AG10803 (cell line): ENCODE measurements at places on chromosomes 6 and 20.

- no peak for DNase-seq
These were observed 22.9 kb downstream of the HLA-DRA start for GRCh38 chr6:32462609-32463008.

GRCh38 chr20:60313191-60313590 lies 355.0 kb downstream of the CDH26 start:
- DNase-seq, result no peak

- DNase-seq, result no peak
These were observed 363.8 kb upstream of the PTCHD4 start for GRCh38 chr6:48474830-48475229.

- peak; percentile 71 for DNase-seq
These were observed 93.8 kb downstream of the GMPR start for GRCh38 chr6:16332175-16332542.

- no peak for DNase-seq
These were observed 262.4 kb downstream of the ERMARD start for GRCh38 chr6:170013815-170014214.

GRCh38 chr6:155418017-155418761 lies 37.5 kb downstream of the NOX3 start:
- peak; percentile 77 for DNase-seq

- no peak for DNase-seq
These were observed 393.7 kb downstream of the CDH4 start for GRCh38 chr20:61645732-61646131.

- no peak for DNase-seq
These were observed 1.2 kb upstream of the TOX2 start for GRCh38 chr20:43913291-43914025.

- DNase-seq, result no peak
These were observed 241.6 kb downstream of the BMP7 start for GRCh38 chr20:57024849-57025248.

DNA sequence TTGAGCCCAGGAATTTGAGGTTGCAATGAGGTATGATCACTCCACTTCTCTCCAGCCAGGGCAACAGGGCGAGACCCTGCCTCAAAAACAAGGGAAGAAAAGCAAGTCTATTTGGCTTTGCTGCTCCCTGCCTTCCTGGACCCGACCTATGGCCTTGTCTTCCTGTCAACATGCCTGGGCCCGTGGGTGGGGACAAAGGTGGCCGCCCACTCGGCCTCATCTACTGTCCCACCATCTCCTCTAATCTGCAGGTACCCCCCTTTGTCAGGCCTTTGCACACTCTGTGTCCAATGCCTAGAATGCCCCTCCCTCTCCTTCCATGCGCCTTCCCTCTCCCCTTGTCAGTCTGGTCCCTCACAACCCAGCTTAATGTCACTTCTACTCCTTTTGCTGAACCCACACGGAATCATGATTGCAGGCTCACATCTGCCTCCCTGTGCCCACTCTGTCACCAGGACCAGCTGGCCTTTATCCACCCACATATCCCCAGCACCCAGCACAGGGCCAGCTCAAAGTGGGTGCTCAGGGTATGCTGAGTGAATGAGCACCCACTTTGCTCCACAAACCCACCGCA lies 40.3 kb downstream of the MDFI start:
- DNase-seq, result no peak

DNA sequence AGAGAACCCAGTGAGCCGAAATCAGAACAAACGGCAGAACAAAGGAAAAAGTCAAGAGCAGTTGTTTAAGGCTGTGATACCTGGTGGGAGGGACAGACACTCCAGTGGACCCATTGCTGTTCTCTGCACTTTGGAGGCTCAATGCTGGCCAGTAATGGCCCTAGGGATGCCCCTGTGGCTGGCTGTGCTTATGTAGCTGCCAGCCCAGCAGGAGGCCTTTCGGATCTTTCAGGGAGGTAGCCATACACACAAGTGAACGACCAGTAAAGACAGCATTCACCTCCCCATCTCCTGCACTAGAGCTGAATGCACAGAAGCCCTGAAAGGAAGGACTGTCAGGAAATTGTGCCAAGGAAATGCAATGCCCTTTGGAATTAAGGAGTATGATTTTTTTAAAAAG lies 34.3 kb downstream of the GPLD1 start:
- no peak for DNase-seq

DNA sequence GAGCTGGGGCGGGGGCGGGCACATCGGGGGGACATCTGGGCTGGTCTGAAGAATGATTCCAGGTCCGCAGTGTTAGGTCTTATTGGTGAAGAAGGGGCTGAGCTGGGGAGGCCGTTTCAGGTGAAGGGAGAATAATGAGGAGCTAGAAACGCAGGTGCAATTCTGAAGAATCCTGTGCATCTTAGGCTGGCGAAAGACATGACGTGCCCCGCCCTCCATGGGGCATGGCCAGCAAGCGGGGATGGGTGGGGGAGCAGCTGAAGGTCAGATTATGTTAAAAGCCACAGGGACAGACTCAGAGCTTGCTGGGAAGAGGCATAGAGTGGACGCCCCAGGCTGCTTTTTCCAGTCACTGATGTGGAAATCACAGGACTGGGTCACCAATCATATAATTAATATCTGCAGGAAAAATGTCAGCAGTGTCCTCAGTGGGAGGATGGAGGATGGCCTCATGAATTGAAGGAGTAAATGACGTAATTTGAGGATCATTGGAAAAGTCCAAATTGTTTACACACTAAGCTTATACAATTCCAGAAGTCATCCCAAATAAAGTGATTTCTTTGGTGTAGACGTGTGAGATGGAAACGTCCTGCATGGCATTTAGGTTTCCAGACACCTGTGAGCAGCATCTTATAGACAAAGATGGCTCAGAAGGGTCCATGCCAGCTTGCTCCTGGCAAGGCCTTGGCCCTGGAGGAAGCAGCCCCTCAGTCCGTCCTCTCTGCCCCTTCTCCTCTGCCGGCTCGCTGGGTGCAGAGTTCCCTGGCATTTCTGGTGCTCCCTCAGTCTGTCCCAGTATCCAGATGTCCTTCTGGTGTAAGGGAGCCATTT lies 109.6 kb upstream of the FRMD1 start:
- no peak for DNase-seq

DNA sequence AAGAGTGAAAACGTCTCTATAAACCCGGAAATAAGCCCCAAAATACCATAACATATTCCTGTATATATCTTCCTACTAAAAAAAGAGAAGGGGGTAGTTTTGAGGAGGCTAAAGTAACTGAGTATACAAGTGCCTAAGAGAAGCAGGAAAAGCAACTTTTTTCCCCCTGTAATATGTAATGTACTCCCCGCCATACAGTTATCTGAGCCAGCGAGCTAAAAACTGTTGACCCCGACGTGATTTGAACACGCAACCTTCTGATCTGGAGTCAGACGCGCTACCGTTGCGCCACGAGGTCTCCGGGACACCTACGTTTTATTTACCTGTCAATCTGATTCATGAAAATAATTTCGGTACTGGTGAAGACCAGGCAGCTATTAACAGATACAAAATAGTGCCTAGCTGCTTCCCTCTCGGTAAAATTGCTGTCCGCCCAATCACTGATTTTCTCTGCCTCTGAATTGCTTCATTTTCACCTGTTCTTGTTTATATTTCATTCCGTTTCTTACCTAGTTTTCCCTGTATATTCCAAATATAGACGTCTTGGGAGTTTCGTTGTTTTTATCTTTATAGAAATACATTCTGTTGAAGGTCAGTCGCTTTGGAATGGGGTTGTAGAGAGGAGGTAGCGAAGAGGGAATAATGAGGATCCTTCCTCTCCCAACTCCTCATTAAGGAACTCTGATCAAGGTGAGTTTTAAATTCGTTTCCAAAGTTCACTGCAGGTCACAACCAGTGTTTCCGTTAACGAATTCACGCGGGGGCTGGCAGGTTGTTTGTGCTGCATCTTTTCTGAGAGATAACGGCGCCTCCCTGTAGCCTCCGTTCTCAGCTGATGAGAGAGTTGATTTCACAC lies 33.6 kb upstream of the BTN3A2 start:
- DNase-seq, result peak; percentile 12

DNA sequence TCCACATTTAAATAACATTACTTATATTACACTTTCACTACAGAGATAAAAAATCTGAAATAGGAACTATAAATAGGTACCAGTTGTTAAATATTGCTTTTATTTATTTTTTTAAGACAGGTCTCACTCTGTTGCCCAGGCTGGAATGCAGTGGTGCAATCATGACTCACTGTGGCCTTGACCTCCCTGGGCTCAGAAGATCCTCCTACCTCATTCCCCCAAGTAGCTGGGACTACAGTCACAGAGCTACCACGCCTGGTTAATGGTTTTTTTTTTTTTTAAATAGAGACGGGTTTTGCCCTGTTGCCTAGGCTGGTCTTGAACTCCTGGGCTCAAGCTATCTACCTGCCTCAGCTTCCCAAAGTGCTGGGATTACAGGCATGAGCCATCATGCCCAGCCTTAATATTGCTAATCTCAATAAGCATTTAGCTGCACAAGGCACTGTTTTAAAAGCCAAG lies 17.3 kb downstream of the EEF1E1 start:
- DNase-seq, result peak; percentile 90

DNA sequence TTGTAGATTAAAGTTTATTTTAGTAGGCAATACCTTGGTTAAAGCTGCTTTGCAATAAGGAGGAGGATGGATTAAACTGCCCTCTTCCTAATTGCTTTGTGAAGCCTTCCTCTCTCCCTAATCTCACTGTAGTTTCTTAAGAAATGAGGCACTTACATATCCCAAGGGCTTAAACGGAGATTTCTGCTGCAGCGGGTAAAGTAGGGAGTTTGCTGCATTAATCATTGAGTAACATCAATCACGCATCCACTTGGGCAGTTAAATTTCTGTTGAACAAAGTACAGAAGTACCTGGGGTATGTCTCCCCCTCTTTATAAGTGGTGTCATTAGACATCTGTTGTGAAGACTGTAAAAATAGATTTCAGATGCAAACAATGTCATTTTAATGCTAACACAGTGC lies 29.5 kb upstream of the ARID1B start:
- DNase-seq, result no peak

DNA sequence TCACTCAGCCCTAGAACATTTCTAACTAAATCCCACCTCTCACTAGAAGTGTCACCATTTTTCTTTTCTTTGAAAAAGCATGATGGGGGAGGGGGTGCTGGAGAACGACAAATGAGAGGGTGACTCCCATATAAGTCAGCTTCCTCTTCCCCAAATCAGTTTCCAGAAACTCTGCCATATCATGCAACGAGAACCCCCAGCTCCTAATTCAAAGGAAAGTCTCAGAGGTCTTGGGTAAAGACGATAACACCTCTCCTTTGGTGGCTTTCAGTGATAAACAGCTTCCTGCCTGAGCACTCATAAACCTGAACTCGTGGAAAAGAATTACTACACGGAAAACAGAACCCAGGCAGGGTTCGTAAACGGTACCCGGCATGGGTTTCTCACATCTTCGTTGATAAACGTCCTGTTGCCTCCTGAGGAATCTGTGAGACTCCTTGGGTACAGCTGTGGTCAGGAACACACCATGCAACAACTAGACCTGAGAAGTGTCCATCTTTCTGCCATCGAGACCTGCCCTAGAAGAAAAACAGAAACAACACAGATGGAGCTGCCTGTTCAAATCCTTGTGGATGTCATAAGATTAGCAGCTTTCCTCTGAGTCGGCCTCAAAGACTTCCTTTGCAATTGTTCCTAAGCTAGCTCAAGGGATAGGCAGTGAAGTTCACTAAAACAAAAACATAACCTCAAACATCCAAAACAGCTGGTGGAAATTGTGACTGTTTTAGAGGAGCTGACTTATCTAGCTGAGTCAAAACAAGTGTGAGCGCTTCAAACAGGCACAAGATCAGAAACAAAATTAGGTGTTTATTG lies 185.8 kb upstream of the PRDM1 start:
- DNase-seq, result peak; percentile 91

DNA sequence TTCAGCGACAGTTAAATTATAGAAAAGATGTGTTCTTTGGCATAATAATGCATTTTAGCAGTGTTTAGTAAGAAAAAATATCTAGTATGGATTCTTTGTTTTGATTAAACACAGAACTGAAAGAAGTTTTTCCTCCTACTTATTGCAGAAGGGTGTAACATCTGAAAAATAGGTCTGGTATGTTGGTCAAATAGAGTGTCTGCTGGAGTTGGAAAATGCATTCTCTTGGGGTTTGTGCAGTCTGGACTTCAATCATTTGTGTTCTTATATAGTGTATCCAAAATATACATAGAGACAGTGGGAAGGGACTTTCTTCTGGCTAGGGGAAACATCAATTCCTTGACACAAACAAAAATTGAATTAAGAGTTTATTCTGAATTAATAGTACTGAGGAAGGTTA lies 132.4 kb upstream of the MAN1A1 start:
- DNase-seq, result peak; percentile 51

- DNase-seq, result peak; percentile 61
These were observed 160.5 kb upstream of the AGPAT4 start for GRCh38 chr6:161434350-161434749.

GRCh38 chr6:80535914-80536565 lies 429.6 kb downstream of the BCKDHB start:
- peak; percentile 51 for DNase-seq

GRCh38 chr20:21548390-21549035 lies 34.6 kb upstream of the NKX2-2 start:
- no peak for DNase-seq

- peak; percentile 76 for DNase-seq
These were observed 34.9 kb upstream of the TNFAIP3 start for GRCh38 chr6:137832110-137832509.

- peak; percentile 94 for DNase-seq
These were observed 2.2 kb downstream of the BRD2 start for GRCh38 chr6:32970413-32971241.

DNA sequence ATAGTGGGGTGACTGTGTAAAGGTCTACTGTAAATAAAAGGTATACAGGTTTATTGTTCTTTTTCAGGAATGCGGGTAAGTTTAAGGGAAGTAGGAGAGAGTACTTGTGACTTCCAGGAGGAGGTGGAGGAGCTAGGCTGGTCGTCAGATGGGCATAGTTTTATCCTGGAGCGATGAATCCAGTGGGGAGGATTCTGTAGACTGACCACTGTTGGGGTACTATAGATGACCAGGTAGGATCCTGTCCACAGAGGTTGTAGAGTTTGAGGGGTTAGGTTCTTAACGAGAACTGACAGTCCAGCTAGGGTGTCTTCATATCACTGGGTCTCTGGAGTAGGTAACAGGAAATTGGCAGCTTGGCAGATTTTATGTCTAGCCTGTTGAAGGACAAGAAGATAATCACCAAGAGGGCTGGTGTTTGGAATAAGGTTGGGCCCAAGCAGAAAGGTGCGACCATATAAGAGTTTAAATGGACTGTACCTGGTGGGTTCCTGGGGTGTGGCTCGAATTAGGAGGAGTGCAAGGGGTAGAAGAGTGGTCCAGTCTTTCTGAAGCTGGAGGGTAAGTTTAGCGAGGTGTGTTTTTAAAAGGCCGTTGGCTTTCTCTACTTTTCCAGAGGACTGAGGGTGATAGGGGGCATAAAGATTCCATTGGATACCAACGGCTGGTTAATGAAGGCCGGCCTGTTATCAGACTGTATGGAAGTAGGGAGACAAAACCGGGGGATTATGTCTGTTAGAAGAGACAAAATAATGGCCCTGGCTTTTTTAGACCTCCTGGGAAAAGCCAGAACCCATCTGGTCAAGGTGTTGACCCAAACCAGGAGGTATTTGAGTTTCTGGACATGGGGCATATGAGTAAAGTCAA lies 751.3 kb upstream of the ADGRB3 start:
- no peak for DNase-seq
